RPMI8226 (cell line): ENCODE measurements at places on chromosomes 7 and 10.

DNA sequence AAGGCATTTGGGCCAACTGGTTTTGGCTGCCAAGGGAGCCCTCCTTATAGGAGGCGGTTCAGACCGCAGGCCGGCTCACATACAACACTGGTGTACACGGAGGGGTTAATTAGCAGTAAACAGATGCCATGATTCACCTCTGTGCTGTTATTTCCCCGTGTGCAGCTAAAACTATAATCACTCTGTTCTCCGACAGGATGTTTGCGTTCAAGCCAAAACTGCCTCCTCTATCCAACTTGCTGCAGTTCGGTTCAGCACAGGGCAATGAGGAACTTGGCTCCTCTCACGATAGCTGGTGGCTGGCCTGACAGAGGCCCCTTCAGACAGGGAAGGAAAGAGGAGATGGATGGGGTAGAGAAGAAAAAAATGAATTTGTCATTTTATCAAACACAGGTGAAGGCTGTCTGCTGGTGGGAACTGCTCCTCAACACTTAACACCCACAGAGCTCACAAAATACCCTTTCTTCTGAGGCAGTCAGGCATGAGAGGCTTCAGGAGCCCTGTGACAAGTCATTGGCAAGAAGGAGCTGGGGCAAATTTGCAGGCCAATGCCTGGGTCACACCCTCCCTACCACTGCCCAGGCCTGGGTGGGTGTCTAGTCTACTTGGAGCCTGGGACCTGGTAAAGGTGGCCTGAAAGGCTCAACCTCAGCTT lies 24.0 kb downstream of the KCNMA1 start:
- DNase-seq, result no peak

- DNase-seq, result no peak
Observed at GRCh38 chr10:48251152-48251524, 23.4 kb downstream of the FRMPD2 start.

DNA sequence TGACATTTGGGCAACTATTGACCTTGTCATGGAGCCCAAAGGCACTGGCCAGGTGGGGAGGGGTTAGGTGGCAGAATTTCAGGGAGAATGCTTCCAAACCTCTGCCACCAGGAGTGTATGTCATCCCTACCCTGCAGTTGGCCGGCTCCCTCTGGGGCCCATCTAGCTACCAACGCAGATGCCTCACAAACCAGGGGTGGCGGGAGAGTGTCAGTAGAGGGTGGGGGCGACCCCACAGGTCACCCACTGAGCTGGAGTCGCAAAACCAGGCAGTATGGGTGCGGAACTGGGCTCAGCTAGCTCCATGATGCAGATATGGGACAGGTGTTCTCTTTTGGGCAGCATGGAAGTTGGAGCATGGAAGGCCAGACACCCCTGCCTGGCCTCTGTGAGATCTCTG lies 51.4 kb downstream of the FAM241B start:
- DNase-seq, result no peak

DNA sequence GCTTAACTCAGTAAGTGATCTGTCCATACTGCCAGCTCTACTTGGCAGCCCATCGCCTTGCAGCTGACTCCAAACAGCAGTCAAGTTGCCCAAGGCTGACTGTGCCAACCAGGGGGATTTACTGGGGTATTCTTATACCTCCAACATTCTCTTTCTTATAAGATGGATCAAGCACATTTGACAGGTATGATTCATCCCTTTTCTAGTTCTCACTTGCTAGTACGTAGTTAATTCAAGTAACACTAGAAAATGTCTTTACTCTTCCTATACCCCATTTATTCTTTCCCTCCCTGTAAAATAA lies 77.0 kb downstream of the SLC25A13 start:
- DNase-seq, result no peak

DNA sequence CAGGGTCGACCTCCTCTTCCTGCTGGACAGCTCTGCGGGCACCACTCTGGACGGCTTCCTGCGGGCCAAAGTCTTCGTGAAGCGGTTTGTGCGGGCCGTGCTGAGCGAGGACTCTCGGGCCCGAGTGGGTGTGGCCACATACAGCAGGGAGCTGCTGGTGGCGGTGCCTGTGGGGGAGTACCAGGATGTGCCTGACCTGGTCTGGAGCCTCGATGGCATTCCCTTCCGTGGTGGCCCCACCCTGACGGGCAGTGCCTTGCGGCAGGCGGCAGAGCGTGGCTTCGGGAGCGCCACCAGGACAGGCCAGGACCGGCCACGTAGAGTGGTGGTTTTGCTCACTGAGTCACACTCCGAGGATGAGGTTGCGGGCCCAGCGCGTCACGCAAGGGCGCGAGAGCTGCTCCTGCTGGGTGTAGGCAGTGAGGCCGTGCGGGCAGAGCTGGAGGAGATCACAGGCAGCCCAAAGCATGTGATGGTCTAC lies 46.9 kb downstream of the VWA2 start:
- no peak for DNase-seq

DNA sequence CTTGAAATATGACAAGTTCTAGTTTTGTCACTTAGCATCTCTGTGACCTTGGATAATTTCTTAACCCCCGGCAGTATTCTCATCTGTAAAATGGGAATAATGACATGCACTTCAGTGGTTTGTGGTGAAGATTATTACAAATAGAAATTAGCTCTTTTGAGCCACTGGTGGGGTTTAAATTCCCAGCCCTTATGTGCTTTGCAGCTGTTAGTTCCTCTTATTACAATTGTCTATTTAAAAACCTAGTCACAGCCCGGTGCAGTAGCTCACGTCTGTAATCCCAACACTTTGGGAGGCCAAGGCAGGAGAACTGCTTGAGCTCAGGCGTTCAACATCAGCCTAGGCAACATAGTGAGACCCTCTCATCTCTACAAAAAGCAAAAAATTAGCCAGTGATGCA lies 30.1 kb downstream of the CAV1 start:
- DNase-seq, result no peak

DNA sequence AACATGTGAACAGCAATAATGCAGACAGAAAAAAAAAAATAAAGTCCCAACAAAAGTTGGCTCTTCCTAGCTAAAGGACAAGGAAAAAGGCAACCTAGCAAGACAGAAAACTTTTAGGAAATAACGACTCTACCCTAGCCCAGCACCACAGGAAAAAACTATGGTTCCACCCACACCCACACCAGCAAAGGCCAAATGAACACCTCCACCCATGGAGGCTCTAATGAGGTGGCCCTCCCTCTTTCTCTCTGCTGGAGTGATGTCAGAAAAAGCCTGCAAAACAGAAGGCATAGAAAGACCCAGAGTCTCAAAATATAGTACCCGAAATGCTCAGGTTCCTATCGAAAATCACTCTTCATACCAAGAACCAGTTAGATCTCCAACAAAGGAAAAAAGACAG lies 28.4 kb downstream of the SYPL1 start:
- no peak for DNase-seq

DNA sequence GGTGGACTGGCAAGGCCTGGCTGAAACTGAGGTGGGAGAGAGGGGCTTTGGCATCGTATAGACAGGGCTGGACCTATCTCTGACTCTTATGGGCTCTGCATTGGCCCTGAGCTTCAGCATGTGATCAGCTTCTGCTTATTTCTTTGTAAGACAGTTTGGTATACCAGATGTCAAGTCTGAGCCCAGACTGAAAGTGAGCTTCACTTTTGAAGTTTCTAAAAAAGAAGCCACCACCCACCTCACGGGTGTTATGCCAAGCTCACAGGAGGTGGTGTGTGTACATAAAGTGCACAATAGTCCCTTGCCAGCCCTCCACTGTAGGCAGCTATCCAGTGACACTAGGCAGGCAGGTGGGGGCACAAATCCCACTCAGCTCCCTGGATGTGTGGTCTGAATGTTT lies 68.7 kb upstream of the SEPHS1 start:
- no peak for DNase-seq

DNA sequence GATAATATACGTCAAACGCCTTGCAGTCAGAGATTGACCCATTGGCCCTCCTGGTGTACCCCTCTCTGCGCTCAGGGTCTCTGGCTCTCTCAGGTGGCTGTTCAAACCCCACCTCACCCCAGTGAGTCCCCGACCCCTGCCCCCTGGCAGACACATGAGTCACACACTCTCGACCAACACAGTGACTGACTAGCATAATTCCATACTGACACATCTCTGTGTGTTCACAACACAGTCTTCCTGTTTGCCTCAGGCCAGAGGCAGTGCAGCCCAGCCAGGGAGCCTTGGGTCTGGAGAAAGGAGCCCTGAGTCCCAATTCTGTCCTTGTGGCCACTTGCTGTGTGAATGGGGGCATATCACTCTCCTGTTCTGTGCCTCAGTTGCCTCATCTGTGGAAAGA lies 40.1 kb downstream of the PALD1 start:
- no peak for DNase-seq

DNA sequence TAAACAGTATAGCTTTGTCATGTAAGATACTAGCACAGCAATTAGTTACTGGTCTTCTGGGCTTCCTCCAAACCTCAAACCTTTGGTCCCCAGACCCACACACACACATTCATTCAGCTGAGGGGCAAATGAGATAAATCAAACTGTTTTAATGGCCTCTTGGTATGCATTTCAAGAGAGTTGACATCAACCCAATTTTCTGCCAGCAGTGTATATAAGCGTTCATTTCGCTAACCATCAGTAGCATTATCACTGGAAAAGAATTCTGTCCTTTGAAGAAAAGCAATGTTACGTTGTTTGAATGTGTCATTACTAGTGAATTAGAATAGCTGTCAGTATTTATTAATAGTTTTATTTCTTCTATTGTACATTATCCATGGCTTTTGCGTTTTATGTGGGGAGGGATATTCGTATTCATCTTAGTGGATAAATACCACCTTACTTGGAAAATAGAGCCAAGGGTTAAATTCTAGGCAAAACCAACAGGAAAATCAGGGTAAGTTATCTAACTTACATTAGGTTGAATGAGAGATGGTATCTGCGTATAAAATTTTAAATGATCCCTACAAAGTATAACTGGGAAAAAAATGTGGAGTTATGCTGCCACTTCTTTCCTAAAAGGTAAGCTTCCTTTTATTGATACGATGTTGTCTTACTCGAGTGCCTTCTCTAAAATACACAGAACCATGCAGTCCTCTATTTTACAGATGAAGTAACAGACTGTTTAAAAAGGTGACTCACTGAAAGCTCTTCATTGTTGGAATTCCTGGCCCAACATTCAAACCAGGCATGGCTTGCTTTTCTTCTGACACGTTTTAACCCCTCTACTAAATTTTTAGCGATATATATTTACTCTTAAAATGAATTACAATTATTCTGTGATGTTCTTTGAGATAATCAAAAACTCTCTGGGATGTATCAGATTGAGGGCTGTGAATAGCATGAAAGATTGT lies 2.0 kb upstream of the ZMYND11 start:
- DNase-seq, result no peak

GRCh38 chr10:21047096-21047495 lies 150.0 kb upstream of the NEBL start:
- DNase-seq, result no peak

DNA sequence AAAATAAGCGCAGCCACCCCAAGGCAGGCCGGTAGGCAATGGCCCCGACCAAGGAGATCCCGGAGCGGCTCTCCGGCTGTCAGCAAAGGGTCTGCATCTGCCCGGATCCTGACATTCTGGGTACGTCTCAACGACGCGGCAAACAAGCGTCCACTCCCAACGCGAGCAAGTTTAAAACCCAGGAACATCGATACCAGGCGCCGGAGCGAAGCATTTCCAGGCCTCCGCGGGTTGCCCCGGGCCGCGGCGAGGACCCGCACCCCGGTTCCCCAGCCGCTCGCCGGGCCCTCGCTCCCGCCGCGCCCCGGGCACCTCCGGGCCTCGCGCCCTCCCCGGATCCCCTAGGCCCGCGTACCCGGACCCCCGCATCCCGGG lies 453 bp downstream of the URGCP start:
- peak; percentile 28 for DNase-seq

DNA sequence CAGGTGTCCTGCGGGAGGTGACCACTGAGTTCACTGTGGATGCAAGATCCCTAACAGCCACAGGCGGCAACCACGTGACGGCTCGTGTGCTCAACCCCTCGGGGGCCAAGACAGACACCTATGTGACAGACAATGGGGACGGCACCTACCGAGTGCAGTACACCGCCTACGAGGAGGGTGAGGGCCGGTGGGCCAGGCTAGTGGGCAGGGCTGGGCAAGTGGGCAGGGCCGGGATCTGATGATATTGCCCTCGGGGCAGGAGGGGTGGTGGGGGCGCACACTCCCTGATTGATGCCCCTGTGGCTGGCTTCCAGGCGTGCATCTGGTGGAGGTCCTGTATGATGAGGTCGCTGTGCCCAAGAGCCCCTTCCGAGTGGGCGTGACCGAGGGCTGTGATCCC lies 15.8 kb downstream of the FLNC start:
- DNase-seq, result no peak

DNA sequence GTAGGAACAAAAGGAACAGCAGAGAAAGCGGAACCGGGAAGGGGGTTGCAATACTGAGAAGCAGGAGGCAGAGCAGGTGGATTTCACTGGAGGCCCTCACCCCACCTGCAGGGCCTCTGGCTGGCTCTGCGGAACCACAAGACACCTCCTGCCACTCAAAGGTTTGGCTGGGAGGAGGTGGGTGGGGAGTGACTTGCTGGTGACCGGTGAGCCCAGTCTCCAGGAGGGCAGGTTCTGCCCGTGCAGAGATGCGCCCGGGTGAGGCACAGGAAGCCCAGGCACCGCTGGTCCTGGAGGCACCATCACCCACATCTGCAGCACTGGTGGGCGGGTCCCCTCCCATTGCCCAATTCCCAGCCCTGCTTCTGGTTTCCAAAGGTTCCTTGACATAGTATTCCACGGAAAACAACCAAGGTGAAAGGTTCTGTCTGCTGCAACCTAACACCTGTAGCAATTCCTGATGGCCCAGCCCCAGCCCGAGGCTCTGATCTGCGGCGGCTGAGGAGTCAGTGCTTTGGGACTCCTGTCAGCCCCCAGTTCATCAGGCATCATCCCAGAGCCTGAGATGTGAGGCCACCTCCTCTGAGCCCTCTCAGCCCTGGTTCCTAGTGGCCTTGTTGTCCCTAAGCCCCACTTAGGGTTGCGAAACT lies 64.4 kb downstream of the CALML3 start:
- peak; percentile 93 for DNase-seq

DNA sequence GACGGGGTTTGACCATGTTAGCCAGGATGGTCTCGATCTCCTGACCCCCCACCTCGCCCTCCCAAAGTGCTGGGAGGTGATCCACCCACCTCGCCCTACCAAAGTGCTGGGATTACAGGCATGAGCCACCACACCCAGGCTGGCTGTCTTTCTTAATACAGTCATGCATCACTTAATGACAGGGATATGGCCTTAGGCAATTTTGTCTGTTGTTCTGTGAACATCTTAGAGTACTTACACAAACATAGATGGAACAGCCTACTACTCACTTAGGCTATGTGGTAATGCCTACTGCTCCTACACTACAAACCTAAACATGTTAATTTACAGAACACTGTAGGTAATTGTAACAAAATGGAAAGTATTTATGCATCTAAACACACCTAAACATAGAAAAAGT lies 106.6 kb upstream of the KCNMA1 start:
- DNase-seq, result no peak

- no peak for DNase-seq
Observed at GRCh38 chr7:46349490-46349889, 428.4 kb upstream of the IGFBP3 start.

DNA sequence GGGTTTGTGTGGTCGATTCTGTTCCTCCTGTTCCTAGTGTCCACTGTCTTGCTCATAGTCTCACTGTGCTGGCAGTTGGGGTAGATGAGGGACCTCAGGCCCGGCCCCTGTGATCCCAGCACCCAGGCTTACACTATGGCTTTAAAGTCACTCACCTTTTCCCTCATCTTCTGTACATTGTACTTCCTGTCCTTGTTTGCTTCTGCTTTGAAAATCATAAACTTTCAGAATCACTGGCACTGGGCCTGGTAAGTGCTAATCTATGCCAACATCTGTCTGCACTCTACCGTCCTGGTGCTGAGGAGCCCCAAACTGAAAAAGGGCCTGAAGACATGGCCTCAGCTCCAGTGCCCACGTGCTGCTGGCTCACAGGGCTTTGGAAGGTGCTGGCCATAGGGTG lies 5.7 kb upstream of the TAS2R60 start:
- DNase-seq, result peak; percentile 48
